ENCODE measurements at places on chromosomes 7 and 10. TPM values are rescaled to one million over a fixed set of nuclear protein-coding genes. Genes with fewer than 3 reads are reported as not detected.

The CCNJ gene
- total RNA-seq = 5.6 TPM

The MSS51 gene
- 29.4 TPM for total RNA-seq

The FZD1 gene
- 2.5 TPM for total RNA-seq

The PTER gene
- 6.8 TPM for total RNA-seq

The CASTOR2 gene
- 131 TPM for total RNA-seq

The UCMA gene
- total RNA-seq = not detected

The CUBN gene
- total RNA-seq = 0.68 TPM

DNA sequence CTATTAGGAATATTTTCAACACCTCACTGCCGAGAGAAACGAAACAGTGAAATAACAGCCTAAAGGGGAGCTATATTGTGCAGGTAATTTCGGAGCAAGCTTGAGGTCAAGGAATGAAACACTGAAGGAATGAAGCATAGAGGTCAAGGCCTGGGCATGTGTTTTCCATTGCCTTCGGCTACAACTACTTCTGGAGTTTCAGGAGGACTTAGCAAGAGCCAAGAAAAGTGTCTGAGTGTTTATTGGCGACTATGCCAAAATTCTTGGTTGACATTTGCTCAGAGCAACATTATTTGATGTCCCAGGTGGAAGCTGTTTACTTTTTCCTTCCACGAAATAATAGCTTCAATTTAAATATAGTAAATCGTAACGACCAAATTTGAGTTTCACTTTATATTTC, 89.6 kb upstream of the IFRD1 start:
- no peak overlapping the region for H3K4me3 ChIP-seq
- H3K36me3 ChIP-seq = no peaks in the 10 kb centered on the region
- no peak for DNase-seq
- no peak overlapping the region for H3K27ac ChIP-seq

- no peak overlapping the region for H3K4me3 ChIP-seq
- DNase-seq = no peak
- H3K27me3 ChIP-seq = no peaks in the 10 kb centered on the region
- peaks cover 62% of the 10 kb centered on the region for H3K4me1 ChIP-seq
- H3K36me3 ChIP-seq = no peaks in the 10 kb centered on the region
- H3K27ac ChIP-seq = no peak overlapping the region
These were observed 78.3 kb downstream of the GRK5 start for GRCh38 chr10:119285495-119286267.

- no peak for DNase-seq
- H3K4me1 ChIP-seq = no peaks in the 10 kb centered on the region
- H3K4me3 ChIP-seq = no peak overlapping the region
- H3K27me3 ChIP-seq = no peaks in the 10 kb centered on the region
- no peaks in the 10 kb centered on the region for H3K36me3 ChIP-seq
- peak overlapping the region; percentile 30 for H3K27ac ChIP-seq
These were observed 33.5 kb upstream of the ADAM12 start for GRCh38 chr10:126421756-126422256.

GRCh38 chr10:30185341-30185740, 126.0 kb upstream of the JCAD start:
- H3K4me1 ChIP-seq = no peaks in the 10 kb centered on the region
- no peaks in the 10 kb centered on the region for H3K36me3 ChIP-seq
- DNase-seq = no peak
- H3K4me3 ChIP-seq = no peak overlapping the region
- no peaks in the 10 kb centered on the region for H3K27me3 ChIP-seq

- H3K4me1 ChIP-seq = peaks cover 11% of the 10 kb centered on the region
- peak; percentile 81 for DNase-seq
- peak overlapping the region; percentile 76 for H3K27ac ChIP-seq
- H3K36me3 ChIP-seq = no peaks in the 10 kb centered on the region
- peak overlapping the region; percentile 97 for H3K4me3 ChIP-seq
These were observed 989 bp downstream of the SRPK2 start for GRCh38 chr7:105387508-105388355.

GRCh38 chr10:107649249-107649648, 484.7 kb upstream of the SORCS1 start:
- H3K27me3 ChIP-seq = no peaks in the 10 kb centered on the region
- no peak overlapping the region for H3K4me3 ChIP-seq
- no peak overlapping the region for H3K27ac ChIP-seq
- DNase-seq = no peak
- no peaks in the 10 kb centered on the region for H3K4me1 ChIP-seq
- H3K36me3 ChIP-seq = no peaks in the 10 kb centered on the region

DNA sequence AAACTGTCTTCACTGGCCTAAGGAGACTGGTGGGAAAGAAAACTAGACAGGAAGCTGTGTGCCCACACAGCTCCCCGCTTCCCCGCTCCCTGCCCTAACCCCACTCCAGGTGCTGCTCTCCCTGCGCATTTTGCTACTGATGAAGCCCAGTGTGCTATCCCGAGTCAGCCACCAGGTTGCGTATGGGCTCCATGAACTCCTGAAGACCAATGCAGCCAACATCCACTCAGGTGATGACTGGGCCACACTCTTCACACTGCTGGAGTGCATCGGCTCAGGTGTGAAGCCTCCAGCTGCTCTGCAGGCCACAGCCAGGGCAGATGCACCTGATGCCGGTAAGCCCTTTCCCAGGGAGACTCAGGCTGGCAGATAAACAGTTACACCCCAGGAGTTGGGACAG, 20.3 kb upstream of the NFKB2 start:
- no peak for DNase-seq
- H3K36me3 ChIP-seq = peaks cover 100% of the 10 kb centered on the region
- H3K4me3 ChIP-seq = no peak overlapping the region

DNA sequence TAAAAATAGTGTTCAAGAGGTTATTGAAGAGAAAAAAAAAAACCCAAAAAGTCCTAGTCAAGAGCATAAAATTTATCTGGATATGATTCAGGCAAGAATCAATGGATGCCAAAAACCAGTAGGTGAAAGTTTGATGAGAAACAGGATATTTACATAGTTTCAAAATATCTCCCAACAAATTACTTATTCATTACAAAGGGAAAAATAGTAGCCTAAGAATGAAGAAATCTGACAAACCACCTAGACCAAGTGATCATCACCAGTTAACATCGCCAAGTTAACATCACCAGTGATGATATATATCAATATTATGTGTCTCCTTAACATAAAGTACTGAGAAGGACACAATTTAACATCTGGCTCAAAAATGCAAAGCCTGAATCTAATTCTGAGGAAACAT, 85.2 kb downstream of the RNLS start:
- no peak overlapping the region for H3K4me3 ChIP-seq
- DNase-seq = no peak
- H3K4me1 ChIP-seq = no peaks in the 10 kb centered on the region
- no peaks in the 10 kb centered on the region for H3K36me3 ChIP-seq

DNA sequence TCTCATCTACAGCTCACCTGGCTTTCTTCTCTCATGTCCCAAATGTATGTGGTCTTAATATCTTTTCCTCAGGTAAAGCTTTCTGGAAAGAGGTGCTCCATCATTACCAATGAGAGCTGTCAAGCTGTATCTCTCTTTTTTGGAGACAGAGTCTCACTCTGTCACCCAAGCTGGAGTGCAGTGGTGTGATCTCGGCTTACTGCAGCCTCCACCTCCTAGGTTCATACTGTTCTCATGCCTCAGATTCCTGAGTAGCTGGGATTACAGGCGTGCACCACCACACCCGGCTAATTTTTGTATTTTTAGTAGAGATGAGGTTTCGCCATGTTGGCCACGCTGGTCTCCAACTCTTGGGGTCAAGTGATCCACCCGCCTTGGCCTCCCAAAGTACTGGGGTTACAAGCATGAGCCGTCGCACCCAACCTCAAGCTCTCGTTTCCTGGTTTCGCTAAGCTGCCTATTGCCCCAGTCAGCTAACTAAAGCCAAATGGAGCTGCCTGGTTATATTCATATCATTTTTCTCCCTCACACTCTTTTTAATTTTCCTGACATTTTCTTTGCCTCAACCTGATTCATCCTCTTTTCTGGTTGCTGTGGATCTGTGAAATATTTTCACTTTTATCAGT, 60.5 kb downstream of the SUFU start:
- no peak for DNase-seq
- peaks cover 10% of the 10 kb centered on the region for H3K4me1 ChIP-seq
- no peaks in the 10 kb centered on the region for H3K36me3 ChIP-seq
- no peak overlapping the region for H3K27ac ChIP-seq

DNA sequence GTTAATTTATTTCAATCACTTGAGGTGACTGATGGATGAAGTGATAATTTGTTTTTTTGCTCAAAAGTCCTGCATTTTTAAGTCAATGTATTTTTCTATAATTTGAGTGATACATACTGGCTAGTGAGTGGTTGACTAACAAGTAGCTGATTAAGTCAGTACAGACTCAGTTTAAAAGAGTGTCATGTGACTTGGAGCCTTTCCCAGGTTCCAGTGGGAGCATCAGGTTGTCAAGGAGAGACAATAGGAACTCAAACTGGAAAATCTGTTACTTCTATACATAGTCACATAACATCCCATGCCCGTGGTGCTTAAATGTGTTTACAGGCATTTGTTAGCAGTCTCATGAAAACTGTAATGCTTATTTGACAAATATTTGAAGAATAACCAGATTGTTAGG, 154.7 kb downstream of the ANK3 start:
- H3K27ac ChIP-seq = no peak overlapping the region
- no peaks in the 10 kb centered on the region for H3K27me3 ChIP-seq
- no peak overlapping the region for H3K4me3 ChIP-seq
- H3K4me1 ChIP-seq = no peaks in the 10 kb centered on the region
- DNase-seq = no peak

GRCh38 chr7:106418526-106418925, 133.7 kb upstream of the NAMPT start:
- H3K36me3 ChIP-seq = no peaks in the 10 kb centered on the region
- H3K4me1 ChIP-seq = peaks cover 20% of the 10 kb centered on the region
- H3K27ac ChIP-seq = no peak overlapping the region
- H3K4me3 ChIP-seq = no peak overlapping the region
- no peak for DNase-seq

GRCh38 chr10:86255405-86256251, 111.0 kb downstream of the GRID1 start:
- H3K27me3 ChIP-seq = no peaks in the 10 kb centered on the region
- no peaks in the 10 kb centered on the region for H3K36me3 ChIP-seq
- H3K4me3 ChIP-seq = no peak overlapping the region
- no peak for DNase-seq
- no peaks in the 10 kb centered on the region for H3K4me1 ChIP-seq
- H3K27ac ChIP-seq = no peak overlapping the region

DNA sequence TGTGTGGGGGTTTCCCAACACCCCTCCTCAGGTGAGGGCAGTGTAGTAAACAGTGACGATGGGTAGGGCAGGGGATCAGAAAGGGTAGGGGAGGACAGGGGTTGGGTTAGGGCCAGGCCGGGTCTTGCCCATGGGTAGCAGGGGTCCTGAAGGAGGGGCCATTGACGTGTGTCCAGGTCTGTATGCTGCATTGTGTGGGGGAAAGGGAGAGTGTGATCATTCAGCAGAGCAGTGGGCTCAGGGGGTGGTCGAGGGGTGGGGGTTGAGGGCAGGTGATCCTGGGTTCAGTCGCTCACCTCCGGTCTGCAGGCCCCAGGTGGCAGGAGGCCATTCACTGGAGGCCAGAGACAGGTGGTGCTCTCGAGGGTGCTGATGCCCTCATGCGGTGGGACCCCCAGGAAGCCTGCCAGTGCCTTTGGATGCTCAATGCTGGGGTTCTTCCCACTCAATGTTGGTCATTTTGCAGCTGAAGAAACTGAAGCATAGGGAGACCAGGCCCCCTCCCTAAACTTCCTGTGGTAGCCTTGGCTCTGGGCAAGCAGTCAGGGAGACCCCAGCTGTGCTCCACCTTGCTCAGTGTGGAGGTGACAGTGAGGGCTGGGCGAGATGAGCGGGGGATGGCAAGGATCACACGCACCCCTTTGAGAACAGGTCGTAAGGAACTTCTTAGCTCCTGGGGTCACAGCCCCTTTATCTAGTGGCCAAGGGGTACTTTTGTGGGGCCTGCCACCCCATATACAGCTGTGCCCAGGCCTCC, 48.8 kb upstream of the CAMK2B start:
- H3K36me3 ChIP-seq = no peaks in the 10 kb centered on the region
- peaks cover 5% of the 10 kb centered on the region for H3K27me3 ChIP-seq
- H3K4me1 ChIP-seq = peaks cover 3% of the 10 kb centered on the region
- DNase-seq = no peak
- H3K27ac ChIP-seq = no peak overlapping the region
- no peak overlapping the region for H3K4me3 ChIP-seq
